Astrocyte (in vitro differentiated cells and primary cell): ENCODE measurements at places on chromosomes 4 and X.

DNA sequence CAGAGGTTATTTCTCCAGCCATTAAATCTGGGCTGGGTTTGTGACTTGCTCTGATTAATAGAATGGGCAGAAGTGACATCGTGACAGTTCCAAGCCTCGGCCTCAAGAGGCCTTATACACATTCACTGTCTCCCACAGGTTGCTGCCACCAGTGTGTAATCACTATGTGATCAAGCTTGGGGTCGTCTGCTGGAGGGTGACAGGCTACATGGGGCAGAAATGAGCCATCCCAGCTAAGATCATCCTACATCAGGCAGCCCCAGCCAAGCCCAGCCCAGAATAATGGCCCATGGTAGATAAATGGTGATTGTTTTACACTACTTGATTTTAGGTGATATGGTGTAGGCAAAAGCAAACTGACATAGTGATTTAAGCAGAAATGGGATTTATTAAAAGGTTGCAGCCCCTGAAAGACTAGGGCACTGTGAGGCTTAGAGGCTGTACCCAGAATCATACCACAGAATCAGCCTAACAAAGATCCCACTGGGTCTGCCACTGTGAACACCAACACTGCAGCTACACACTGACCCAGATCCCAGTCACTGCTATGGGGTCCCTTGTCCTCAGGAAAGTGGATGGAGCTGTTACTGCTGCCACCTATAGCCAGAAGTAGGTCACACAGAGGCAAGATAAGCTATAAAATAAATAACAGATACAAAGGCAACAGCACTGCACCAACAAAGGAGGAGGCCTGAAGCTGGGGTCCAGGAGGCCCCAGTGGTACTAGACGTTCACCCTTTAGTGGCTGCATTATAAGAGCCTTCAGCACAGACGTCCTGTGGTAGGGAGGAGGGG, 159.6 kb upstream of the RBPJ start:
- no peak for DNase-seq

DNA sequence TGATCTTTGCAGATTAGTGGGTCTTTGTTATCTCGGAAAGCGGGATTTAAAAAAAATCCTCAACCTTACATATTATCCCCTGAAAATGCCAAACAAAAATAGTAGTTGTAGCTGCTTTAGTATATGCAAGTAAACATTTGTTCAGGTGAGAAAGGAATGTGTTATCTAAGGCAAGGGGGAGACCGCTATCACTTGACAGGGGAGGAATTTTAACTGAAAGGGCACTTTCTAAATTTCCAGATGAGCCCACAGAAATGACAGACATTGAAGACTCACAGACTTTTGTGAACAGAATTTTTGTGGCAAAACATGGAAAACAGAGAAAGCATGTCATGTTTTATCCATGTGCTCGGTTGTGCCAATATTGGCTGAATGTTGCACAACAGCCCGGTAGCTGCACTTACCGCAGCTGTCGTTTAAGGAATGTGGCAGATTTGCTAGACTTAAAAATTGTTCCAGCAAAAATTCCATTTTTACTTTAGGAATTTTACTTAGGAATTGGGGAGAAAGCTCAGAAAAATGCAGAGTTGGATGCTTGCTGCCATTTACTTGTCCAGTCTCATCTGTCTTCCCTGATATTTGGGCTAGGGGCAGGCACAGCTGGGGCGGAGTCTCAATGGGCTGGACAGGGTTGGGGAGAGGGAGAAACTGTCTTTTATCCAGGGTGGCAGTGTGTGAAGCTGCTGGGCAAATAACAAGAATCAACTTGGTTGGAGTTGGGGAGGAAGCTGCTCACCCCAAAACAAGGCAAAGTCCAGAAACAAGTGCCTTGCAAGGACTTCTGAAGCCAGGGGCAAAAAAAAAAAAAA, 94.6 kb upstream of the RPS6KA3 start:
- peak; percentile 74 for DNase-seq

DNA sequence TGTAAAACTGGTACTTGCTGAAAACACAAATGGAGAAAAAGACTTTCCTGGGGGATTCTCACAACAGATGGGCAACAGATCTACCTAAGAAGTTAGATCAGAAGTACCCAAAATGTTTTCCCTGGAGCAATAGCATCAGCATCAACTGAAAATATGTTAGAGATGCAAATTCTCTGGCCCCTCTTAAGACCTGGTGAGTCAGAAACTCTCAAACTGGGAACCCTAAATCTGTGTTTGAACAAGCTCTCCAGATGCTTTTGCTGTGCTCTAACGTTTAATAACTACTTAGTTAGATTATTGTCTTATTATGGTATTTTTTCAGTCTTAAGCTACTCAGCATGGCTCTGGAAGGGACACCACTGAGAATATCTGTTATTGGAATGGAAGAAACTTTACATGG, 55.2 kb upstream of the TRPC3 start:
- peak; percentile 9 for DNase-seq

- DNase-seq, result no peak
Observed at GRCh38 chrX:40040686-40041461, 56.9 kb downstream of the BCOR start.

DNA sequence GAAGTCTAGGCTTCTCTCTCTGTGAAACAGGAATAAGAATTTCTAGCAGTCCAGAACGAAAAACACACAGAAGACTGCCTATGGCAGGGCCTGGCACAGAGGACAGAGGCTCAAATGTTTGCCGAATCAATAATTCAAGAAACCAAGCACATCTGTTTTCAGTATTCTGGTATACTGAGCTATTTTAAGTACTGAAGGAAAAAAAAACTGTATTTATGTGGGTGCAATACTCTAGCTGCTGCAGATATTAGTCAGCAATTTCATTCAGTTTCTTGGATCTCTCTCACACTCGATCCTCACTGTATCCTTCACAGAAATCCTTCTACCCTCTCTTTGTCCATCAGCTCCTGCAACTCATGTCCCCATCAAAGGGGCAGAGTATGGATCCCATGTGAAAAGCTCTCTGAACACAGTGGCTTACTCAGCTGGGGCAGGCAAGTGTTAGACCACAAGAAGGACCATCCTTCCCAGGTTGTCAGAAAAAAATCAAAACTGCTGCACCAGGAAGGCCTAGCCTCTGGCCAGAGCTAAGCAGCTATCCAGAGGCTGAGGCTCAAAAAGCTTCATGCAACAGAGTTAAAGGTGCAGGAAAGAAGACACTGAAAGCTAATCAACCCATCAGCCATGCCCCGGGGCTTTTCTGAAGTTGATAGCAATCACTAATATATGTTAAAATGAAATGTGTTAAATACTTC, 9.1 kb upstream of the USO1 start:
- DNase-seq, result peak; percentile 57

GRCh38 chr4:89242864-89243732, 64.5 kb downstream of the GPRIN3 start:
- no peak for DNase-seq

DNA sequence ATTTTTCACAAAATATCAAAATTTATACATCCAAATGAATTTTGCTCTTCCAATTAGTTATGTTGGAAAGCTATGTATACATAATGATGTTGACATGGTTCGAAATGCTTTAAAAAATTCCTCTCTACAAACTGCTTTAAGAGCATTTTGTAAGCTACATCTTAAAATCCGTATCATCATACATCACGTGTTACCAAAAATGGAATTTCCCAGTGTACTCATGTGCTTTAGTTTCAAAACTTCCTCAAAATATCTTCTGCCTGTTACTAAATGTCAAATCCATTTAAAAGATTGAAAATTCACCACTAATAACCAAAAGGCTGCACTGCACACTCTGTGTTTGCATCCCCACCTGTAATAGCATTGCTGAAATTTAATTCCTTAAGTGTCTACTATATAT, 87.9 kb downstream of the WDFY3 start:
- no peak for DNase-seq

GRCh38 chrX:49079489-49080428, at the start of gene WDR45:
TSS of gene WDR45 (minus strand) at chrX:49079887. CDS start at chrX:49078095, 1,792 bp downstream.
- DNase-seq, result peak; percentile 52

DNA sequence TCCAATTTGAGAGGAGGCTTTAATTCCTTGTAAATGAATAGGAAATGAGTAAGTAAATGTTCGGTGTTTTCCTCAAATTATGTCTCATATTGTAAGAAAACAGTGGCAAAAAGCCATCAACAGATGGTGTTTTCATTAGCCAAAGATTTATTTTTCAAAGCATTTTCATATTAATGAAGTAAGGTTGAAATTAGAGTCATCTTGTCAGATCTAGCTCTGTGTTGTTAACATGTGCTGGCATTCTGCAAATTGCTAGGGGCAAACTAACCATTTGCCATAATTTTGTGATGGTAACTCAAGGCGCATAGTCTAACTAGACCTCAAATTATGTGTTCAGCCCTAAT, 24.7 kb downstream of the MID2 start:
- no peak for DNase-seq

GRCh38 chr4:36051634-36052033, 192.7 kb downstream of the ARAP2 start:
- no peak for DNase-seq

DNA sequence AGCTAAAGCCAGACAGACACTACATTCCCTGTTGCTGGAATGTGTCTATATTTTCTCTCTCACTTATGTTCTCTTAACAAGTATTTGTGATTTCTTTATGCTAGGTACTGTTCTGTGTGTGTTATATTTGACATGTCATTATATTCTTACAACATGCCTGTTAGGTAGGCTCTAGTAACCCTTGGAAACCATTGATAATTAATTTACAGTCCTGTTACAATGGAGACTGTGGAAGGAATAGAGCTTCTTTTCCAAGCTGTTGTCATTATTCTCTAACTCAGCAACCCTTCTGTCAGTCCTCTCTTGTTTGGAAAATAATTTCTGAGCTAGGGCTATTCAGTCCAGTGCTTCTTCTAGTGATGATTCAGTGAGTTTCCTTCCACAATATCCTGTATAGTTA, 419.1 kb upstream of the BOD1L1 start:
- DNase-seq, result no peak

DNA sequence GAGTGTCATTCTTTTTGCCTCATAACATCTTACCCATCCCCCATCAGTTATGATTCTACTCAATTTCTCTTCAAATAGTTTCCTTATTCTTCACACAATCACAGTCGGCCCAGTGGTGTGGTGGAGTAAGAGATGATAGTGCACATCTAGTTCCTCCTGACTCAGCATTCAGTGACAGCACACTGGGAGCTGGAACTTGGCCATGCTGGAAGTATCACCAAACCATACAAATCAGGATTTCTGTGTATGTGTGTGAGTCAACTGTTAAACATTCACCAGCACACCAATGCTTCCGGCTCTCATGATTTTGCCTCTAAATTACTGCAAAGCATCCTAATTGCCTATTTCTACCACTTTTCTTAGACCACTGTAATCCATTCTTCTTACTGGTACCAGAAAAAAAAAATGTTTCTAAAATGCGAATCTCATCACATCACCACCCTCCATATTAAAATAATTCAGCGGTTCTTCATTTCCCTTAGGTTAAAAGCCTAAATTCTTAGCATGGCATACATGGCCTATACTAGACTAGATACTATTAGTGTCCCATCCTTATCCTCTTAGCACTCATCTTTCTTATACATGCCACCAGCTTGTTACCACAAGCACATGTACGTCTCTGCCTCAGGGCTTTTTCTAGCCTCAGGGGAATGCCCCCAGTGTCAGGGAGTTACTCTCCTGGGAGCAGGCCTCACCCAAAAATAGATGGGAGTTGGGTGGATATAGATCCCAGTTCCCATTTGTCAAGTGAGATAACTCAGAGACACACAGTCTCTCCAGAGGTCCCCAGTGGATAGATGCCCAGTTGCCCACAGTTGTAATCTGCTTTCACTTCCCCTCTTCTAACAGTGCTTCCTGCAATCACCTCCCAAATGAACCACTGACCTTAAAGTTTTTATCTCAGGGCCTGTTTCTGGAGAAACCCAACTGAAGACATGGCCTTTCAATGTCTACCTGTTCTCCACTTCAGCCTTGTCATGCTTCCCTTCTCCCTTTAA, 49.2 kb upstream of the DDX53 start:
- DNase-seq, result peak; percentile 91

GRCh38 chrX:120358737-120359456, 3.0 kb upstream of the ATP1B4 start:
- DNase-seq, result peak; percentile 38

DNA sequence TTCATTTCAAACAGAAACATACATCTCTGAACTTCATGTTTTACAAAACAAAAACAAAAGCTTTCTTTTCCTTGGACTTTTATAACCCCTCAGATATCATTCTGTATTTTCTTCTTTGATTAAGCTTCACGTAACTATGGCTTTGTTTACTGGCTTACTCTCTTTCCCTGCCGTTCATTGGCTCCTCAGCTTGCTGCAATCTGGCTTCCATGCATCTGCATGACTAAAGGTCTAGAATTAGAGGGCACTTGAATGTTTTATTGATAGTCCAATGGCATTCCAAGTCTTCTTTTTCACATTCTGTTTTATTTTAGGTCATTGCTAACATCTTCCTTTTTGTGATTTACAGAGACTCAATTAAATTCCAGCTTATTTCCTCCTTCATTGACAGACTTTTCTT, 487.6 kb downstream of the GRXCR1 start:
- no peak for DNase-seq

DNA sequence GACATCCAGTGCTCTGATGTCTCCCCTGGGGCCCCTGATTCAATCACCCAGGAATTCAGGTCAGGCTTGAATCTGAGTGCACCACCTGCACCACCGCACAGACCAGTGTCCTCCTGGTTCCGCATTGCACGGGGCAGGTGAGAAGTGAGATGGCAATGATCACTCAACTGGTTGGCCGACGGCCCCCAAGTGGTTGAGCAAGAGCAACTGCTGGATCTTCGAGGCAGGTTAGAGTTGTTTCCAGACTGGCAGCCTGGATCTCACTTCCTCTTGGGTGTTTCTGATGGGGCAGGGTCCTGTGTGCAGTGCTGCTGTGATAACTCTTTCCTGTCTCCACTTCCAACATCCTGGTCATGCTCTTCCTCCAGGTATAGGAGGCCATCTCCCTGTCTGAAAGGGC, 50.4 kb downstream of the C4orf50 start:
- no peak for DNase-seq

DNA sequence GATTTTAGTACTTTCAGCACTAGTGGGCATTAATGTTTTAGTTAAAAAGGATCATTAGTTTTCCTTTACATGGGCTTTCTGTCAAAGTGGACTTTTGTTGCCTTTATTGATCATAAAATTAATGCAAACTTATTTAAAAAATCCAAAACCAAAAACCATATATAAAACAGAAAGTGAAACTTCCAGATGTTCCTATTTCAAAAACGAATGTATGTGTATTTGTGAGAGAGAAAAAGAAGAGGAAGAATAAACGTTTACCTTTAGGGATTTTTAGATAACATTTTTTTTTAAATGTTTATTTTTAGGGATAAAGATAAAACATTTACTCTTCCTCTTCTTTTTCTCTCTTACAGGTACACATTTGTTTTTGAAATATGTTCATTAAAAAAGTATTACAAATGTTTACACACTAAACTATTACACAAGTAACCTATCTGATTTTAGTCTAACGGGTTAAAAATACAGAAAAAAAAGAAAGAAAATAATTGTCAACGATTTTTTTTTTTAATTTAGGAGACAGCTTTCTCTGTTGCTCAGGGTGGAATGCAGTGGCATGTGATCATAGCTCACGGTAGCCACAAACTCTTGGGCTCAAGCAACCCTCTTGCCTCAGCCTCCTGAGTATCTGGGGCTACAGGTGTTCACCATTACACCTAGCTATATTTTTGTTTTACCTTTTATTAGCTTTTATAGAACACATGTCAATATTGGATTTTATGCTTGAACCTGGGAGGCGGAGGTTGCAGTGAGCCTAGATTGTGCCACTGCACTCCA, 16.8 kb upstream of the COX18 start:
- DNase-seq, result no peak
